ENCODE measurements at places on chromosomes 2 and 18.

DNA sequence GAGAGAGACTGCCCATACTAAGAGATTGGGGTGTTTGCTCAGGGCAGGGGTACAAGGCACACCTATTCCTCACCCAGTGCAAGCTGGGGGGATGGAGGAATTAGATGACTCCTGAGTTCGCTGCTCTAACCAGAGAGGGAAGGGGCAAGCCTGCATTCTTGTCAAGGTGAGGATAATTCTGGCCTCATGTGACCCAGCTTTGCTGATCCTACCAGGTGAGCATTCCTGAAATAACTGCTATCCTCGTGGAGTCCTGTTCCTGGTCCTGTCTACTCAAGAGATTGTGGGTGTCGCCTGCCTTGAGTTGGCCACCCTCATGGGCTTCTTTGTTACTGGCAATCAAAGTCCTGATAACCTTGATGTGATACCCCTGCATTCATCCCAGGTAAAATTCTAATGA lies 206.0 kb downstream of the SPP2 start:
- DNase-seq, result no peak

- no peak for DNase-seq
Measured at GRCh38 chr2:2619995-2620394, 288.9 kb upstream of the MYT1L start.

DNA sequence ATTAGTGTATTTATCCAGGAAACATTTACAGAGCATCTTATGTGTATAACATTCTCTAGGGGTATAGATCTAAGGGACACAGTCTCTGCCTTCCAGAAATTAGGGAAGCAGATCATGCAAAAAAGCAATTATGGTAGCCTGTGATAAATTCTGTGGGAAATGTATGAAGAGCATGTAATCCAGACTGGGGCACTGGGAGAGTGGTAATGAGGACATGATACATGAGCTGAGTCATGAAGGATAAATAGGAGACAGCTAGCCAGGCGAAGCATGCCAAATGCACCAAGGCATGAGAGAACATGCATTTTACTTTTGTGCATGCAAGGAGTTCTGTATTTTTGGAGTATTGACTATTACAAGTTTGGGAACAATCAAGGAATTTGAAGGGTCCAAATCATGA lies 8.9 kb upstream of the RPRM start:
- DNase-seq, result no peak

DNA sequence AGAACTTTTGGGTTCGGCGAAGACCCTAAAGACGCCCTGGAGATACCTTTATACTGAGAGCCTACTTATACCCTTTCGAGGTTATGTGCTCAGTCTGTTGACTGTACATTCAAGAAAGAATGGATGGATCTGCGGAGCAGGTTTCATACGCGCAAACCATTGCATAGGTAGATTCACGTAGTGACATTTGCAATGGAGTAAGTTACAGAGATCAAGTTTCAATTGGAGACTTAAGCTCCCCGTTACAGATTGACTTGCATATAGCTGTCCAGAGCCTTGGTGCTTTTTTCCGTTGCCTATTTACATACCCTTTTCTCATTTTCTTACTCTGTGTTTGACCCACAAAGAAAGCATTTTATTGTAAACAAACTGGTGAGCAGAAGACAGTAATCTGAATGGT lies 923 bp downstream of the PSMD1 start:
- DNase-seq, result no peak

GRCh38 chr18:50651334-50651733 lies 91.4 kb downstream of the MAPK4 start:
- DNase-seq, result no peak

DNA sequence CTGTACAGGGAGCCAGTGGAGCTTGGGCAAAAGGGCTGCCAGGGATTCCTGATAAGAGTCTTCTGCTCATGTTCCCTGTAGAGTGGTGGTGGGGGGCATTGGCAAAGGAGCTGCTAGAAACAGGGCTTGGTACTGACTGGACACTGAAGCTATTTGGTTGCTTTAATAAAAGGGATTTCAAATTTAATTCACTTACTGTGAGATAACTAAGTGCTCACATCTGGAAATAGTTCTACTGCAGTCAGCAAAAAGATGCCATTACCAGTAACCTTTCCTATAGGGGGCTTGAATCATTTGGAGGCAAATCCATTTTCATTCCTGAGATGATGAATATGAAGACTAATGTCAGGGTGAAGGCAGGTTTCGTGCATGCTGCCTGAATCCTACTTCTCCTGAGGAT lies 94.3 kb upstream of the DOCK10 start:
- no peak for DNase-seq

DNA sequence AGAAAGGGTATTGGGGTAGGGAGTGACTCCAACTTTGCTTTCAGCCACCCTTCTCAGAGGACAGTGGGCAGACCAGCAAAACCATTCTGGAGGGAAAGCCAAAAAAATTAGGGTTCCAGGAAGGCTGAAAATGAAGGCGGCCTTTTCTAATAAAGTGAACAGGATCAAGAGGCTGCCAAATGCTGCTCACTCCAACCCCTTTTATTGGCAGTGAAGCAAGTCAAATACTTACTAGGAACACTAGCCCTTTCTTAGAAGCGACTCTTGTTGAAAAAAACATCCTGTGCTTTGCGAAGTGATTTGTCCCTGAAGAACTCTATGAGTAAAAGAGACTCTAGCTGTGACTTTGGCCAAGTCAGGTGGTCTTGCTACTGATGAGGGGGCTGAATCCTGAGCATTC lies 83.6 kb upstream of the CYP1B1 start:
- DNase-seq, result no peak
